HS-5 (cell line): ENCODE measurements at places on chromosomes 12 and 14.

GRCh38 chr14:40414386-40414785, 982.2 kb upstream of the FBXO33 start:
- no peak for DNase-seq

- DNase-seq: no peak
Observed at GRCh38 chr12:117521346-117521745, 159.9 kb upstream of the NOS1 start.

DNA sequence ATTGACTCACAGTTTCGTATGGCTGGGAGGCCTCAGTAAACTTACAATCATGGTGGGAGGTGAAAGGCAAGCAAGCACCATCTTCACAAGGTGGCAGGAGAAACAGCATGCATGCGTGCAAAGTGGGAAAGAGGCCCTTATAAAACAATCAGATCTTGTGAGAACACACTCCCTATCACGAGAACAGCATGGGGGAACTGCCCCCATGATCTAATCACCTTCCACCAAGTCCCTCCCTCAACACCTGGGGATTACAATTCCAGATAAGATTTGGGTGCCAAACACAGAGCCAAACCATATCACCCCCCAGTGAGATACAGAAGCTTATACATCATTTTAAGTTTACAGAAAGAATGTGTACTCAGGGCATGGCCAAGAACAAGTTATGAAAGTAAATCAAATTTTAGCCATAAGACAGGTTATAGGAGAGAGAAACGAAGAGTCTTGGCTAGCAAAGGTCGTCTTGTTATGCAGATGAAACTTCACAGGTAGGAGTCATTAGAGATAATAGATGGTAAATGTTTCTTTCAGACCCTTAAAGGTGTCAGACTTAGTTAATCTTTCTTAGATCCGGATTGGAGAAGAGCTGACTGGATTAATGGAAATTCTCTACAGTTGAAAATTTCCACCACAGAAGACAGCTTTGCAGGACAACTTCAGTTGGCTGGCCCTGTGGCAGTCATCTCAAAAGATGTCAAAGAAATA, 79.8 kb upstream of the SEL1L start:
- DNase-seq: no peak

- DNase-seq: no peak
Observed at GRCh38 chr14:88628462-88628861, 65.6 kb downstream of the ZC3H14 start.

- DNase-seq: no peak
Observed at GRCh38 chr14:99892406-99892805, 99.2 kb downstream of the EML1 start.

DNA sequence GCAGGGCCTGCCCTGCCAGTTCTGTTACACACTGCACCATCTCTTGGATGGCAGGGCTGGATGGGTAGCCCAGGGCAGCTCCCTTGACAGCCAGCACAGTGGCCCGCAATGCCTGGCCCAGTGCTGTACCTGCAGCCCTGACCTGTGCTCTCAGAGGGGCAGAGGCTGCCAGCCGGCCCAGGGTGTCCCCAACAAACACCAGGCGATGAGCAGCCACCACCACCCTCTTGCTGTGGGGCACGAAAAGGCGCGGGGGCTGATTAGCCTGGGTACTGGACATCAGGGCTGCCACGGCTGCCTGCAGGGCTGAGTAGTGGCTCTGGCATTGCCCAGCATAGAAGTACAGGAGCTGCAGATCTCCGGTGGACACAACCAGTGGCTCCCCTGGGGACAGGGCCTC, 4.6 kb upstream of the SLC22A17 start:
- DNase-seq: no peak

DNA sequence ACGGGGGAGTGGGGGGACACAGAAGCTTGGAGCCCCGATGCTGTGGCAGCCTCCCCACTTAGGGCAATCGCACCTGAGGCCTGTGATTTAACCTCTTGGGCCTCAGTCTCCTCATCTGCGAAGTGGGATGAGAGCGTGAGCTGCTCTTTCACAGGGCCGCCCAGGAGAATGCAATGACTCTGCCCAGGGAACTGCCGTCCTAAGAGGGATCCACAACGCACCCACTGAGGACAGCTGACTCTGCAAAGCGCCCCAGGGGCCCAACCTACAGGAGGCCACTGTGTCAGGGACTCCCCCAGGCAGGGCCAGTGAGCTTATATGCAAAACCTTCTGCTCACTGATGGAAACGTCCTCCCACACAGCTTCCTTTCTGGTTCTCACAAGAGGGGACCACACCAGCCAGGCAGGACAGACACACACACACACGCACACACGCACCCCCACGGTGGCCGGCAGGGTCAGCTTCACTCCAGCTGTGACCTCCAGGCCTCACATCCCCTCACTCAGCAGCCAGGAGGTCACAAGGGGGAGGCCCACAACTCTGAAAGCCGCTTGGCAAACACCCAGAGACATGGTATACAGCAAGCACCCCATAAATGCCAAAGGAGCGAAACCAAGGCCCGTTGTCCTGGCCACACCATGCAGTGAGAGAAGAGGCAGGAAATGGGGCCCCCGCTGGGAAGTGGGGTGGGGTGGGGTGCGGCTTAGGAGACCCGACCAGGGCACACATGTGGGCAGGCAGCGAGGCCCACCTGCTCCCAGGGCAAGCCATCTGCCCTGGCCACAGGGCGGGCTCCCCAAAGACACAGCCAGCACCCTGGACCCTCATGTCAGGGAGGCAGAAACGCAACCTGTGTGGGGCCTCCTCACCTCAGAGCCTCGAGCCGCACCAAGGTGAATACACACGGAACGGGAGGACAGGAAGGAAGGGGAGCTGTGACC, 73.3 kb downstream of the NCOR2 start:
- no peak for DNase-seq

DNA sequence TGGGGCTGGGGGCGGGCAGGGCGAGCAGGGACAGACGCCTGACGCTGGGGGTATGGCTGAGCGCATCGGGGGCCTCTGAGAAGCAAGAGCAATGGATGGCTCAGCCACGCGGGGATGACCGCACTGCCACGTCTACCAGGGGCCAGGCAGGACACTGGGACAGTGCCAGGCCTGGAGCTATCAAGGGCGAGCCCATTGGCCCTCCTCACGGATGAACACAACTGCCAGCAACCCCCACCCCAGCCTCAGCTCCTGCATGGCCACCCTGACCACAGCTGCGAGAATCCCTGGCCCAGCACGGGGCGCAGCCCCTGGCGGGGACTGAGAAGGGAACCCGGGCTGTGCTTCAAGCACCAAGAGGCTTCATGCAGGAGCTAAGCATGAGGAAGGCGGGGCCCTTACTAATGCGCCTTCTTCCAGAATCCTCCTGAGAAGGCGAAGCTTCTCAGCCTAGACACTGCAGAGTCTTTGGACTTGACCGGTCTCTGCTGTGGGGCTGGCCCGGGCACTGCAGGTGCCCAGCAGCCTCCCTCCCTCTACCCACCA, 9.5 kb downstream of the ARL6IP4 start:
- no peak for DNase-seq

GRCh38 chr12:80443974-80444666, at the start of gene PTPRQ:
PTPRQ (plus strand) TSS chr12:80444235; CDS start chr12:80444346, 111 bp downstream.
- DNase-seq: no peak

- no peak for DNase-seq
Observed at GRCh38 chr12:110921262-110921661, 883 bp upstream of the MYL2 start.

GRCh38 chr12:52382854-52383253, 2.6 kb downstream of the KRT84 start:
- no peak for DNase-seq

DNA sequence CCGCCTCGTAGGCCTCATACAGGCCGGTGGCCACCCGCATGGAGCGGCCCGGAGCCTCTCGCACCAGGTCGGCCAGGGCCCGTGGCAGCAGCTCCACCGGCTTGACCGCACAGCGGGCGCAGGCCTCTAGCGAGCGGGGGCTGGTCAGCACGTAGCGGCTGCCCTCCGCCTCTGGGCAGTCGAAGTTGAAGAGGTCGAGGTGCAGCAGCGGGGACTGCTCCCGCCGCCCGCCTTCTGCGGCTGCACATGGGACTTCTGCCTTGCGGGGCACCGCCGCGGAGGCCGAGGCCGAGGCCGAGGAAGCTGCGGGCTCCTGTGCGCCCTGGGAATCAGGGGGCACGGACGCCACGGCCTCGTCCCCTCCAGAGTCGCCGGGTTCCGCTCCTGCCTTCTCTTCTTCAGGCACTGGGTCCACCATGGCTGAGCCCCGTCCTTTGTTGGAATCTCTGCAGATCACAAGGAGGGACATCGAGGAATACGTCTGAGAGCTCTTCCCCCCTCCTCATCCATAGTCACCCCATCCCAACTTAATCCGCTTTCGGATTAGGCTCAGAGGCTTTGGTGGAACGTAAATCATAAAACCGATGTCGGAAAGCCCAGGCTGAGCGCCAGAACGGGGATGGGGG, 1.4 kb downstream of the CCDC177 start:
- DNase-seq: no peak

GRCh38 chr12:90250042-90250441, 541.4 kb upstream of the ATP2B1 start:
- DNase-seq: no peak

DNA sequence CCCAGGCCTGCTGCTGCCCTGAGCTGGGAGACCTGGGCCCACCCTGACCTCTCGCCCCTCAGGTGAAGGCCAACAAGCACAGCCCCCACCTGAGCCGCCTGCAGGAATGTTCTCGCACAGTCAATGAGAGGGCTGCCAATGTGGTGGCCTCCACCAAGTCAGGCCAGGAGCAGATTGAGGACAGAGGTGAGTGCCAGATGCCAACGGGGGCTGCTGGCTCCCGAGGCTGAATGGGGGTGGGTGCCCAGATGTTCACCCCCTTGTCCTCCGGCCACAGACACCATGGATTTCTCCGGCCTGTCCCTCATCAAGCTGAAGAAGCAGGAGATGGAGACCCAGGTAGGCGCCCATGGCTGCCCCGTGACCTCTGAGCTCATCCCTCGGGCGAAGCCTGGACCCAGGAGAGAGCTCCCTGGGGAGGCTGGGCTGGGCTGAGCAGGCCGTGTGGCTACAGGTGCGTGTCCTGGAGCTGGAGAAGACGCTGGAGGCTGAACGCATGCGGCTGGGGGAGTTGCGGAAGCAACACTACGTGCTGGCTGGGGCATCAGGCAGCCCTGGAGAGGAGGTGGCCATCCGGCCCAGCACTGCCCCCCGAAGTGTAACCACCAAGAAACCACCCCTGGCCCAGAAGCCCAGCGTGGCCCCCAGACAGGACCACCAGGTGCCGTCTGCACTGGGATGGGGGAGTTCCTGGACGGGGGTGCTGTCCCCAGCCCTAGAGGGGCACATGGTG, 25.8 kb downstream of the HIP1R start:
- DNase-seq: no peak

DNA sequence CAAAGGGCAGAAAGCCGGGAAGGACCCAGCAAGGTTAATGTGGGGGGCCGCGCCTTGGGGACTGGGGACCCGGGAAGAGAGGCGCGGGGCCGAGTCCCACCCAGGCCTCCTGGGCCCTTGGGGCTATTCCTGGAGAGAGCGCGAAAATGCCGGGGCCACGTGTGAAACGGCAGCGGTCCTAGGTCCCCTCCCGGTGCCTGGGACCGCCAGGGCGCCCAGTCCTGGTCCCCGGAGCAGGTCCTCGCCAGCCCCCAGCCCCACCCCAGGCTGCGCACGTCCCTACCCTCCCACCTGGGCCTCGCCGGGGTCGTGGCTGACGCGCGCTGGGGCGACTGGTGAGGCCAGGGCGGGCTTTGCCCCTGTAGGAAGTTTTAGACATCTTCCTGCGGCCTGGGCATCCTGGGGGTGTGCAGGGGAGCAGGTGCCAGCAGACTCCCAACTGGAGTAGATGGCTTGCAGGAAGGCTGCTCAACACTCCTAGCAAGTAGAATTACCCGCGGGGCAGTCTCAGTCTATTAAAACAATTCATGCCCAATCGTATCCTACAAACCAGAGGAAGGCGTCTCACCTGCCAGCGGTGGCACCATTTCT, 708 bp downstream of the FAR2 start:
- DNase-seq: no peak

DNA sequence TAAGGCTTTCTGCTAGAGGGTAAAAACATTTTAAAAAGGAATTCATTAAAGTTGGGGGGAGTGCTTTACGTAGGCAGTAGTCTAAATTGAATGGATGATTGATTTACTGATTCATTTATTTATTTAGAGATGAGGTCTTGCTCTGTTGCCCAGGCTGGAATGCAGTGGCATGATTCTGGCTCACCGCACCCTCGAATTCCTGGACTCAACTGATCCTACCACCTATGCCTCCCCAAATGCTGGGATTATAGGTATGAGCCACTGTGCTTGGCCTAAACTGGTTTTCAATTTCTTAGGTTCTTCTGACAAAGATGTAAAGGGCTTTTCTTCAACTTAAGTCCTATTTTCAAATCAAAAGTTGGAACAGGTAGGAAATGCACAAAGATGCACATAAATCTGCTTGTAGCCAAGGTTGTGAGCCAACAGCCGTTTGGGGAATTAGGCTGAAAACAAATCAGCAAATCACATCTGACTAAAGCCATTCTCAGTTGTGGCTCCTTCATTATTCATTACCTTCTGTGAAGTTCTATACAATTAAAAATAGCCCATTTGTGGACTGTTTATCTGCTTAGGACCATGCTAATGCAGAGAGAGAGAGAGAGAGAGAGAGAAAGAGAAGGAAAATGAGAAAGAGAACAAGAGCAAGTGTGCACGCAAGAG, 218.0 kb downstream of the PPM1H start:
- DNase-seq: no peak

- DNase-seq: no peak
Observed at GRCh38 chr12:93002293-93003054, 73.4 kb upstream of the EEA1 start.

DNA sequence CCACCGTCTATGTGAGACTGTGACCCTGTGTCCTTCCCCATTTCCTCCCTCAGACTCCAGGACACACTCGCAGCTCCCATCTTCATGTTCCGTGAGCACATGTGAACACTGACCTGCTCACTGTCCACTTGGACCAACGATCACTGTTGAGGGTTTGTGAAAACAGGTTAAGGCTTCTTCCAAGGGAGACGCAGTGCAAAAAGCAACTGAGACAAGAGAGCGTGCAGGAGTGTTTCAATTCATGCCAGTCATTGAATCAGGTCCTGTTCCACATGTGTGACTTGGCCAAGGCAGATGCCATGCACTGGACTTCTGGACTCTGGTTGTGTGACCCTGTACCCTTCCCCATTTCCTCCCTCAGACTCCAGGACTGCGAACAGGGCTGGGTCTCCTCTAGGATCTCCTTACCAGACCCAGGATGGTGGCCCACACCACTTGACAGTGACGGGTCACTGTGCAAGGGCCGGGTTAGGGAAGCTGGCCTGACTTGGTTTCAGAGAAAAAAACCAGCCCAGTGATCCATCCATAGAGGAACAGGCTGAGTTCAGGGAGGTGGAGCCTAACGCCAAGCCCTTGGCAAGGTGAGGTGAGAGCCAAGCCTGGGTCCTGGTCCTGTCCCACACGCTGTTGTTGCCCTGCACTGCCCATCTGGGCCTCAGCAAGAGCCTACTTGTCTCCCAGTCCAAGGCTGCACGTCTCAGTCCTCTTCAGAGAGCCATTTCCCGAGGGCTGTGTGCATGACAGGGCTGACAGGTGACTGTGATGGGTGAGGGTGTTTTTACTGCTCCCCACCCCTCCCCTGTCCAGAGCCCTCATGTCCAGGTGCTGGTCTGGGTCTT, 5.7 kb upstream of the KRT5 start:
- no peak for DNase-seq

GRCh38 chr14:24607081-24607480, 2.4 kb downstream of the GZMH start:
- DNase-seq: no peak
